ENCODE measurements at places on chromosomes 7 and 10. TPM values are rescaled to one million over a fixed set of nuclear protein-coding genes. Genes with fewer than 3 reads are reported as not detected.

The CD36 gene
- 735 TPM for polyA plus RNA-seq

The PRPS1L1 gene
- polyA plus RNA-seq = not detected

GRCh38 chr7:44658979-44659378, 52.6 kb downstream of the OGDH start:
- H3K36me3 ChIP-seq = peaks cover 85% of the 10 kb centered on the region
- DNase-seq = no peak

The CPA2 gene
- not detected for polyA plus RNA-seq

DNA sequence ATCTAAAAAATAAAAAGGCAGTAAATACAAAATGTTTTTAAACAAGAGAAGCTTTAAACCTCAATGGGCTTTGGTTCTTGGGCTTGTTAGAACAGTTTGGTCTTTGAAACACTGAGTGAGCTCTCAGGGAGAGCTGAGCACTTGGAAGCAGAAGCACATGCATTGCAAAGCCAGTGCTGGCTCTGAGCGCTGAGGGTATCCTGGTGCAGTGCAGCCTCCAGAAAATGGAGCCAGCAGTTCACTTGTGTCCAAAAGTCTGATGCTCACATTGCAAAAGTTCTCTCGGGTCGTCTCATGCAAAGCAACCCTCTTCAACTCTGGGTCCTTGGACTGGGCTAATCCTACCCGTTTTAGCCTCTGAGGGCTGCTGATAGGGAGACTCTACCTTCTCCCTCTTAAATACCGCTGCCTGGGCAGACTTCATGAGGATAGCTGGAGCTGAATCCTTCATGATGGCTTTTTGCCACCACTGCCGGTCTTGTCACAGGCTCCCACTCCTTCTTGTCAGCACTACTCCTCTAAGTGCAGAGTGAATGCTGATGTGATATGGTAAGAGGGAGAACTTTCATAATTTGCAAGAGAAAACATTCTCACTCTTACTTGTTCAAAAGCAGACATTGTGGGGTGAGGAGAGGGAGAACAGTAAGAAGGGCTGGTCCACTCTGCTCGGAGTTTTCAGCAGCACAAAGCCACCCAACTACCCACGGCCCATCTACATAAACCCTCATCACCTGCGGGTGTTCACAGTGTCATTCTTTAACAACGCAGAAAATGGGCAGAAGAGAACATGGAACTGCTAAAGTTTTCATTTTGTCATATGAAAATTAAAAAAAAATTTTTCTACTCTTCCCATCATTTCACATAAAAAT, 42.2 kb upstream of the BMPER start:
- H3K4me1 ChIP-seq = no peaks in the 10 kb centered on the region
- H3K36me3 ChIP-seq = no peaks in the 10 kb centered on the region

DNA sequence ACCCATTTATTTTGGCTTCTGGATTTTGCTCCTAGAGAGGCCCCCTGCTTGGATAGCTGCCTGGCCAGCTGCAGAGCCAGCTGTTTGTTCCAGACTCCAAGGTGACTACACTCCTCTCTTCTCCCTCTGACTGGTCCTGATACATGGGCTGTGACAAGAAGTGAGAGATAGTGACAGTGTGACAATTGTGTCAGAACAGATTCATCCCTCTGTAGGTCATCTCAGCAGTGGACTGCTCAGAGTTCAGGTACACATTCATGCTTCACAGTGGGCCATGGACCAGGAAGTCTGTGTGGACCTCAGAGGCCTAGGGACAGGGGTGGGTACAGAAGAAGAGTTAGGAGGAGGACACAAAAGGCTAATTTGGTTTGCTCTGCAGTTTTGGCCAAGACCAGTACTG, 188.2 kb upstream of the MKLN1 start:
- no peak overlapping the region for H3K27ac ChIP-seq
- no peaks in the 10 kb centered on the region for H3K4me1 ChIP-seq
- no peak for DNase-seq
- H3K4me3 ChIP-seq = no peak overlapping the region
- H3K27me3 ChIP-seq = no peaks in the 10 kb centered on the region

DNA sequence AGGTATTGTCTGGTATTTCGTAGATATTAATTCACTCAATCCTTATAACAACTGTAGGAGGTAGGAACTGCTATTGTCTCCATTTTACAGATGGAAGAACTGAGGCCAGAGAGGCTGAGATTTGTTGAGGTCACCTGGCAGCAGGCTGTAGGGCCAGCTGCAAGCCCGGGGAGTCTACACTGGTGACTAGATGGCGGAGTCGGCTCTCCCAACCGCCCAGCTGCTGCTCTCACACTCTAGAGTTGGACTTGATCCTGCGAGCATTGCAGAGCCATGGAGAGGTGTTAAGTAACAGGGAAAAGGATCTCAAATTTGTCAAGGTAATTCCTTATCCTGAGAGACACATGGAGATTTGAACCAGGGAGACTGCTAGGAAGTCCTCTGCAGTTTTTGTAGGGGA, 124.1 kb downstream of the CAMK1D start:
- no peaks in the 10 kb centered on the region for H3K4me1 ChIP-seq
- no peak for DNase-seq
- H3K4me3 ChIP-seq = no peak overlapping the region
- no peaks in the 10 kb centered on the region for H3K27me3 ChIP-seq
- H3K27ac ChIP-seq = no peak overlapping the region

DNA sequence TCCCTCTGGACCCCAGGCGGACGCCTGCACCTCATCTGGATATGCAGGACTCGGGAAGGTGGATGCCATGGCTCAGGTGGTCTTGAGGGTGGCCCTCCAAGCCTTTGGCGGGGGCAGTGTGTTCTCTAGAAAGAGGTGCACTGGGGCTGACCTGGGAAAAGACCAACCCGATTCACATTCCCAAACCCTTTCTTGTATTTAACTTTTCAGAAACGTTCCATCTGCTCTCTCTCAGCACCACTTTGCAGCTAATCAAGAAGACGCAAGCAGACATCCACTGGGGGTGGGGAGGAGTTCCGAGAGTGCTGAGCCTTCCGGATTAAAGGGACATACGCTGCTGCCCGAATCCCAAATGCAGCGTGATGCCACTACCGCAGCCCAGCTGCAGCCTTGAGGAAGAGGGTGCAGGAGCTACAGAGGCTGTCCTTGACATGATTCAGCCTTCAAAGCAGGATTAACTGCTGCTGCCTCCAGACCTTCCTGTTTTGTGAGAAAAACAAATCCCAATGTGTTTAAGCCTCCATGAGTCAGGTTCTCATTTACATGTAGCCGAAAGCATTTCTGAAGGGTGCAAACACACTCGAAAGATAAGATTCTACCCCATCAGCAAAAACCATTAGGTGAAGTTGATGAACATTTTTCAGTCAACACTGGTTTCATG, 39.9 kb downstream of the RBM17 start:
- peaks cover 29% of the 10 kb centered on the region for H3K4me1 ChIP-seq
- DNase-seq = peak; percentile 59
- H3K36me3 ChIP-seq = no peaks in the 10 kb centered on the region
- no peak overlapping the region for H3K27ac ChIP-seq

GRCh38 chr10:102148275-102148674, 3.9 kb upstream of the NOLC1 start:
- no peak overlapping the region for H3K27ac ChIP-seq
- no peak overlapping the region for H3K4me3 ChIP-seq

The ZNF488 gene
- not detected for polyA plus RNA-seq

- peaks cover 4% of the 10 kb centered on the region for H3K4me1 ChIP-seq
- H3K4me3 ChIP-seq = no peak overlapping the region
- H3K36me3 ChIP-seq = no peaks in the 10 kb centered on the region
- DNase-seq = peak; percentile 21
These were observed 11.5 kb upstream of the MALSU1 start for GRCh38 chr7:23287612-23288011.

DNA sequence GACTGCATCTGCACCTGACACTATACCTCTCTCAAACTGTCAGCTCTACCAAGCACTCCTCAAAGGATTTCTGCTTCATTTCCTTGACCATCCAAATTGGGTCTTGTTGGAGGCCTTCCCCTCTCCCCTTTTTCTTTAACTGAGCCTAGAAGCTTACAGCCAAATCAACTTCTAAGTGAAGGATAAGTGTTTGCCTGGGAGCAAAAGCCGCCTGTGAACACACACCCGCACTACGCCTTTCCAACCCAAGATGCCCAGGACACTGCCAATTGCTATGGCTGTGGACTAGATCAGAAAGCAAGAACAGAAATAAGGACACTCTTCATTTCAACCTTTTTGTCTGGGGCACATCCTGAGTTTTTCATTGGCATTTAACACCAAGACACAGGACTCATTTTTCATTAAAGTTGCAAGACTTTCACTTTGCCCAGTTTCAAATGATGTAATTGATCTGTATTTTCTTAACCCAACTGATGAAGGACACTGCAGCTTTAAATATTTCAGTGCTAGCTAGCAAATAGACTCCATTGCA, 52.8 kb downstream of the CPEB3 start:
- H3K36me3 ChIP-seq = peaks cover 22% of the 10 kb centered on the region
- peak overlapping the region; percentile 89 for H3K4me3 ChIP-seq
- H3K27ac ChIP-seq = peak overlapping the region; percentile 89
- DNase-seq = no peak

GRCh38 chr10:133048926-133049325, 38.8 kb upstream of the ADGRA1 start:
- no peak overlapping the region for H3K27ac ChIP-seq
- no peaks in the 10 kb centered on the region for H3K27me3 ChIP-seq
- H3K4me3 ChIP-seq = no peak overlapping the region
- no peak for DNase-seq
- no peaks in the 10 kb centered on the region for H3K4me1 ChIP-seq

DNA sequence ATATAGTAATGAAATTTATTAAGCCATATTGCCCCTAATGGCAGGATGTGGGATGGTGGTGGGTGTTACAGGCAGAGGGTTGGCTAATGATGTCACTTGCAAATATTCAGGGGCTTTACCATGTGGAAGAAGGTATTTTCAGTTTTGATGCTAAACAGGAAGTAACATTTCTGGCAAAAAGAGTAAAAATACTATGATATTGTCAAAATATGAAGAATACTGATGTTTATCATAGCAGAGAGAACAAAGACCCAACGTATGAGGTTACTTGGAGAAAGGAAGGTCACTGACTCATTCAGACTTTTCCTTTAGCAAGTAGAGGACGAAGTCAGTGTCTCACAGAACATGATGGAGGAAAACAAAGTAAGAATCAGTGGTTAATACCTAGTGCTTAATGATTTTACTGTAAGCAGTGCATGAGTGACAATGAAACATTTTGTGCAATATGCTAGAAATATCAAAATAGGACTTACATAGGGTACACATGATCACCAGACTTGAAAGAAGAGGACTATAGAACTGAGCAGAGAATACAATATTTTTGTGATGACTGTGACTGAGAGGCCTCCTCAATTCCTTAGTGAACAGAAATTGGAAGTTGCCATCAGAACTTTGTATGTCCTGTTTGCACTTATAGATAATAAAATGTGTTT, 89.7 kb upstream of the STEAP4 start:
- H3K27me3 ChIP-seq = no peaks in the 10 kb centered on the region
- peak overlapping the region; percentile 70 for H3K27ac ChIP-seq
- H3K36me3 ChIP-seq = no peaks in the 10 kb centered on the region
- DNase-seq = peak; percentile 19

- H3K36me3 ChIP-seq = no peaks in the 10 kb centered on the region
- H3K4me3 ChIP-seq = no peak overlapping the region
- no peaks in the 10 kb centered on the region for H3K27me3 ChIP-seq
- no peaks in the 10 kb centered on the region for H3K4me1 ChIP-seq
- no peak for DNase-seq
These were observed 35.9 kb upstream of the SKAP2 start for GRCh38 chr7:26900251-26900650.
